Aorta (tissue), 5 donors: ENCODE measurements at places on chromosomes 13 and 19. TPM values are rescaled to one million over a fixed set of nuclear protein-coding genes. Genes with fewer than 3 reads are reported as not detected.

DNA sequence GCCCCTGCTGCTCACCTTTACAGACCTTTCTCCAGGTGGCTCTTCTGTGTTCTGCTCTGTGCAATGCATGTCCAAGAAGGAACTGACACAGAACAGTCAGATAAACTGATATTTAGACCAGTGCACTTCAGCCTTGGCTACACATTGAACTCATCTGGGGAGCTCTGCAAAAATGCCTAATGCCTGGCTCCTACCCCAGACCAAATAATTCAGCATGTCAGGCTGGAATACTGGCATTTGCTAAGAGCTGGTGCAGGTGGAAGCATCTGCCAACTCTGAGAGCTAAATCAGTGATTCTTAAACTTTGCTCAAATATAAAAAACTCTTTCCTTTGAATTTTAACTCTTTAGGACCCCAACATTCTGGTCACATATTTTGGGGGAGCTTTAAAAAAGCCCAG, 118.2 kb upstream of the TSC22D1 start:
- no peak for DNase-seq

DNA sequence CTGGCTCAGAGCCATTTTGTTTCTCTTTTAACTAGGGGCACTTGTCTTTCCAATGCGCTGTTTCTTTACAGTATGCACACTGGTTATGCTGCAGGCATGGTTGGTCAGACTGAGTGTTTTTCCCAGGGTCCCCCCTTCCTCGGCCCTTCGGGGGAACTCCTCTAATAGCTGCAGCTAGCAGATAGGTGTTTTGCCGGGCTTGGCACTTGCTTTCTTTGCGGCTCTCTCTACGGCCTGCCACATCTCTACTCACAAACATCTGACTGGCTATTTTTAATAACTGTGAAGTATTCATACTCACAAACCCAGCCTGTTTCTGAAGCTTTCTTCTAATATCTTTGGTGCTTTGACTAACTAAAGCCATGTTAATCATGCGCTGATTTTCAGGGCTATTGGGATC, 89.4 kb downstream of the SLC25A15 start:
- no peak for DNase-seq

- no peak for DNase-seq
Observed at GRCh38 chr13:50844084-50844875, 788 bp upstream of the DLEU7 start.

The EPSTI1 gene
- 13.6 TPM for total RNA-seq

- DNase-seq, result no peak
Observed at GRCh38 chr19:40815223-40815622, 16.2 kb downstream of the EGLN2 start.

The TNFSF9 gene
- 1.2 TPM for total RNA-seq

DNA sequence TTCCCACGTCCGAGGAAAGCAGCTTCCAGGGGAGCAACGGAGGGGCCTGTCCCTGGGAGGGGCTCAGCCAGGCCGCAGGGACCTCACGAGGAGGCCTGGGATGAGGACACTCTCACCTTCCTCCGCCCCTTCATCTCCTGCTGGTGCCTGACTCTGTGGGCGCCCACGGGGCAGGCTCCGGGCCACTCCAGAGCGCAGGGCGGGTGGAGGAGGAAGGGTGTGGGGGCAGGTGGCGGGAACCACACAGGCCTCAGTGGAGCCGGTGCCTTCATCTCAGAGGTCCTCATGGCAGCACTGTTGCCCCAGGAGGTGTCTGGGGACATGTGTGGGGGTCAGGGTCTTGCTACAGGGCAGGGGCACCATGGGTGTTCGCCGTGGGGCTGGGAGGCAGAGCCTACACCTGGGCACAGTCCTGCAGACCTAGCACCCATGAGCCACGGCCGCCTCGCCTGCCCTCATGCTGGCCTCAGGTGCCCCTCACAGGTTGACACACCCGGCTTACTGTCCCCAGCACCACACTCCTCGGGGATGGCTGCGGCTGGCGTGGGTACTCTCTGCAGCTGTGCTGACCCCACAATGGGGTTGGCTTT, 10.1 kb upstream of the TMEM255B start:
- DNase-seq, result peak; percentile 71

GRCh38 chr19:19405971-19406877, 749 bp downstream of the GATAD2A start:
- DNase-seq, result peak; percentile 86

The RFX1 gene
- total RNA-seq, result 11.6 TPM

The IGFL2 gene
- total RNA-seq, result 0.36 TPM

- DNase-seq, result peak; percentile 71
Observed at GRCh38 chr19:18898081-18898606, 2.2 kb upstream of the CERS1 start.

- peak; percentile 92 for DNase-seq
Observed at GRCh38 chr19:48646001-48646721, at the start of gene CA11. TSS of gene CA11 (minus strand) at chr19:48646187. CDS start at chr19:48645632, 555 bp downstream.

The CPB2 gene
- not detected for total RNA-seq

- no peak for DNase-seq
Observed at GRCh38 chr13:24625331-24625731, 54.9 kb upstream of the ATP12A start.

- DNase-seq, result no peak
Observed at GRCh38 chr13:31588316-31588715, 151.0 kb upstream of the RXFP2 start.

The TBXA2R gene
- total RNA-seq, result 40.5 TPM

GRCh38 chr19:45613926-45614725, 12.1 kb upstream of the GPR4 start:
- no peak for DNase-seq

DNA sequence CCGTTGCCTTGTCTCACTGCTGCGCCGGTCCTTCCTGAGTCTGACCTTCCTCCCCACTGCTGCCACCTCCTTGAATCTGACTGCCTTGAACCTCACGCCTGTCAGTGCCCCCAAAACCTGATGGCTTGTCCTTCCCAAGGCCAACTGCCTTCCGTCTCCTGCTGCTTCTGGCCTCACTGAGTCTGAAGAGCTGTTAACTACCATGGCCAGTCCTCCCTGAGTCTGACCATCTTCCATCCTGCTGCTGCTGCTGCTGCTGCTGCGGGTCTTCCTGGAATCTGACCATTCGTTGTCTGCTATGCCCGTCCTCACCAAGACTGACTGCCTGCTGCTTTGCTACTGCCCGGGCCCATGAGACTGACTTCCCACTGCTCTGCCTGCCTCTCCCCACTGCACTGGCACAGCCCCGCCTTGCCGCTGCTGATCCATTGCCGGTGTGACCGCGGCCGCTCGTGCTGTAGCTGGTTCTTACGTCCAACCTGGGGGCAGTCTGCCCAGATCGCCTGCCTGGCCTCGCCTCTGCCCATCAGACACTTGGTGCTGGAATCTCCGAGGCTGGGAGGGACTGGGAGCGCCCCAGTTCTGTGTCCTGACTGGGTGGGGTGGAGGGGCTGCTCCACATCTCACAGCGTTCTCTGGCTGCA, 2.9 kb upstream of the RCN3 start:
- DNase-seq, result no peak

The NANOS3 gene
- total RNA-seq, result 1.0 TPM

- peak; percentile 84 for DNase-seq
Observed at GRCh38 chr19:58562122-58563033, 4.0 kb upstream of the UBE2M start.

- DNase-seq, result peak; percentile 76
Observed at GRCh38 chr19:19385896-19386869, 19.3 kb upstream of the GATAD2A start.

DNA sequence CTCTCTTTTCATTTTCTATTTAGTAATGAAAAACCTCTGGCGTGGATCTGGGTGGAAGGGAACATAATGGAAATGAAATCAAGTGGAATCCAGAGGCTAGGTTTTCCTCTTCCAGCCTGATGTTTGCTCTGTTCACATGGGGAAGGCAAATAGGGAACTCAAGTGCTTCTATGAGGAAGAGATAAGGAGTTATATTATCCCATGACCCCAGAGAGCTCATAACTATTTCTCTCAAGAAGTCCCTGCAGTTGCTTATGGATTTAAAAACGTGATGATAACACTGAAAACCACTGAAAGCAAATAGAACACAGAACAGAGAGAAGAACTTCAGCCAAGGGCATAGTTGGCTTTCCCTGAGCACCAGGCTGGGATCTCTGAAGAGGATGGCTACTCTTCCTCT, 157.8 kb downstream of the B3GLCT start:
- DNase-seq, result no peak

DNA sequence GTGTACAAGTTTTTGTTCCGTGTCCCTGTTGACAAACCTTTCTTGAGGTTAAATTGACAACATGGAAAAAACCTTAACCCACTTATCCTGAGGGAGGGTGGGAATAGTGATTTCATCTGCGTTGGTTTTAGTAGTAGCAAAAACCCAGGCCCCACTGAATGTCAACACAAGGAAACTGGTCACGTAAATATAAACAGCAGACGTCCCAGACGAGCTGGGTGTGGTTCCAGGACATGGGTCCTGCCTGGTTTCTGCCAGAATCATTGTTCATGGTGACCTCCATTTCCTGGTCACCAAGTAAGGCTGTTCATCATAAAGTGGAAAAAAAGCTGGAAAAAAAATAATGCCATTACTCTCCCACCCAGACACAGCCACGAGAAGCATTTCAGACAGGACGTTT, 16.9 kb upstream of the F2RL3 start:
- DNase-seq, result no peak

- DNase-seq, result no peak
Observed at GRCh38 chr13:37353911-37354310, 244.7 kb downstream of the POSTN start.

DNA sequence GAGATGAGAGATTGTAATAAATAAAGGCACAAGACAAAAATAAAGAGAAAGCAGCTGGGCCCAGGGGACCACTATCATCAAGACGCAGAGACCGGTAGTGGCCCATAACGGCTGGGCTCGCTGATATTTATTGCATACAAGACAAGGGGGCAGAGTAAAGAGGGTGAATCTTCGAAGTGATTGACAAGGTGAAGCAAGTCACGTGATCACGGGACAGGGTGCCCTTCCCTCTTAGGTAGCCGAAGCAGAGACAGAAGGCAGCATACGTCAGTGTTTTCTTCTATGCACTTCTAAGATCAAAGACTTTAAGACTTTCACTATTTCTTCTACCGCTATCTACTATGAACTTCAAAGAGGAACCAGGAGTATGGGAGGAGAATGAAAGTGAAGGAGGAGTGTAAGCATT, 4.6 kb upstream of the PRKCG start:
- no peak for DNase-seq

DNA sequence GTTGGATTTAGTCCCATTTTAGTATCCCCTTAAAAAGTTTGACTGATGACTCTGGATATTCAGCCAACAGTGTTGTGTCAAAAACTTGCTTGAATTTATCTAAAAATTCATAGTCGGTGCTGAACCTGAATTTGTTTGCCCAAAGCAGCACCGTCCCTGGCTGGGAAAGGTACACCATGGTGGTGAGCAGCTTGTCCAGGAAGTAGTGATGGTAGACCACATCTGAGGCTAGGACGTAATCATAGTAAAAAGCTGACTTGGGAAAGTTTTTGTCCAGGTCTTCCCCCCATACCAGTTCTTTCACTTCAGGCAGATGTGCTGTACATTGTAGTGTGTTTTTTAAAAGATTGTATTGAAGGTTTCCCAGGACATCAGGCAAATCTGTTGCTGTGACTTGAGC, 8.8 kb downstream of the METTL21C start:
- DNase-seq, result no peak

DNA sequence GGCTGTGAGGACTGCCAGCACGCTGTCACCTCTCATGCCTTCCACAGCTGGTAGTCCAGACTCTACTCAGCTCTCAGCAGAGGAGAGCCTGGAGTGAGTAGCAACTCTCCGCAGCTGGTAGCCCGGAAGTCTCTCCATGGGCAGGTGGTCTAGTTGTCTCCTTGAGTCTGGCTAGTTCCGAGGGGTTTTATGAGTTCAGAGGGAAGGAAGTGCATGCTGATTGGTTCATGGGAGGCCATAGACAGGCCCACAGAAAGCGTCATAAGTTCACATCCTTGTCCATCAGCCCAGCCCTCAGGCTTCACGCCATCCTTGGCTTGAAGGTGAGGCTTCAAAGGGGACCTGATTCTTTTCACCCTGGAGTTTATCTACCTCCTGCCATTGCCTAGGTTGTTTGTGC, 2662.4 kb upstream of the PCDH20 start:
- DNase-seq, result peak; percentile 42

DNA sequence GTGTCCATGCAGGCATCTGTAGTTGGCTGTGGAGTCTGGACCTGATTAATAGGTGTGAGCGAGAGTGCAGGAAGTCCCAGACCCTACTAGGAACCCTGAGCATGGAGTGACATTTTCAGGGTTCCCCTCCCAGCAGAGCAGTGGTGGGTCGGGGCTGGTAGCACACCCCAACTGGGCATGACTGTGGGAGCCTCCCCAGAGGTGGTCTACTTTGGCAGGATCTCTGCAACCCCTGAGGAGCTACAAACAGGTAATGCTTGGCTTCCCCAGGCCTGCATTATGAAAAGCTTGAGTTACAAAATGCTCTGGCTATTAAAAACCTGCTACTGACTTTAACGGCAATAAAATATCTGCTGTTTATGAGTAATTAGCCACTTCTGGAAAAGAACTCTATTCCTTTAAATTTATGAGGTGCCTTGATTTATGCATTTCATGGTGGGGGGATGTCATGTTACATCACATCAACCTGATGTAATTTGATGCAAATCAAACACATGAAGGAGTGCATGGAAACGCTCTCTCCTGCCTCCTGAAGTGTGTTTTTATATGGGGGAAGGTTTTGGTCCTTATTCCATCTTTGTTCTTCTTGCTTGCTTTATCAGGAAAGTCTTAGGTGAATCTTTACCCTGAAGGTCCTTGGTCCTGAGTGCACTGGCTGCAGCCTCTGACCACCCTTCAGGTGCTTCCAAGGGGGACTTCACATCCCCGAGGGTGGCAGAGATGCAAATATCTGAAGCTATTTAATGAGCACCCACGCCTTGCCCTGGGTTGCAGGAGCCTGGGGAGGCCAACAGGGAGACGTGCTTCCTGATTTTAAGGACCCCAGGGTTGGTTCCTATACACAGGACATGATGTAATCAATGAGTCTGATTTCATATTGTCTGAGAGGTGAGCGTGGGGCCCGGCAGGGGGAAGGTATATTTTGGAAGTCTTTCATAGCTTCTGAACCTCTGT, 54.0 kb downstream of the ZNF536 start:
- no peak for DNase-seq

The ZNF665 gene
- total RNA-seq, result 4.4 TPM

DNA sequence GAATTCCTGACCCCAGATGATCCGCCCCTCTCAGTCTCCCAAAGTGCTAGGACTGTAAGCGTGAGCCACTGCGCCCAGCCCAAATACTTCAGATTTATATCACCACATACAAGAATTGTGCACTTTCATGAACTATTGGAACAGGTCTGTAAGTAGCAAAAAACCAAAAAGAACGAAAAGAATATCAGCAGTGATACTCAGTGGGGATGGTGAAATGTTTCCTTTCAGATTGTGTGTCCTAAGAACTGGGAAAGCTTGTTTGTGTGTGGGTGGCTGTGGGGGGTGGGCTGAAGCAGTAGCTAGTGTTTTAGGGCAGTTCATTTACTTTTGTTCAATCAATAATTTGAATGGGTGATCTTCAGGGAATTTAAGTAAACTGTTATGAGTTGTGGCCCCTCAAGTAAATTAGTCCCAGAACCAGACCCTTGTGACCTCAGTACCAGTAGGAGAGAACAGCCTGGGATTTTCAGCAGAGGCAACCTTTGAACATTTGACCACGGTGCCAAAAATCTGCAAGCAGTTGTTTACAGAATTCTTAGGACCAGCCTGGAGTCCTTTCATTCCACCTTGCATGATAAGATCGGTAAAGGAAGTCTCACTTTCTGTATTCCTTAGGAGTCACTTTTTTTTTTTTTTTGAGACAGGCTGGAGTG, 106.6 kb downstream of the LRCH1 start:
- no peak for DNase-seq

- peak; percentile 93 for DNase-seq
Observed at GRCh38 chr19:32675720-32676185, at the start of gene RGS9BP. TSS of gene RGS9BP (plus strand) at chr19:32675848. CDS start at chr19:32676264, 416 bp downstream.

GRCh38 chr13:50162001-50162400, 146.8 kb downstream of the KCNRG start:
- DNase-seq, result no peak

- no peak for DNase-seq
Observed at GRCh38 chr13:21541980-21542379, 62.0 kb downstream of the MICU2 start.
